Activated CD4-positive, alpha-beta T cell treated with anti-CD3 and anti-CD28 coated beads, Interleukin-10, Interleukin-2, amounts not matched to agents 100 ng/mL and 50 ng/mL, durations not matched to agents 16 hours and 8 hours (primary cell): ENCODE measurements at places on chromosomes 16 and 17.

GRCh38 chr17:50560931-50561745, 623 bp downstream of the CACNA1G start:
- no peak for DNase-seq

DNA sequence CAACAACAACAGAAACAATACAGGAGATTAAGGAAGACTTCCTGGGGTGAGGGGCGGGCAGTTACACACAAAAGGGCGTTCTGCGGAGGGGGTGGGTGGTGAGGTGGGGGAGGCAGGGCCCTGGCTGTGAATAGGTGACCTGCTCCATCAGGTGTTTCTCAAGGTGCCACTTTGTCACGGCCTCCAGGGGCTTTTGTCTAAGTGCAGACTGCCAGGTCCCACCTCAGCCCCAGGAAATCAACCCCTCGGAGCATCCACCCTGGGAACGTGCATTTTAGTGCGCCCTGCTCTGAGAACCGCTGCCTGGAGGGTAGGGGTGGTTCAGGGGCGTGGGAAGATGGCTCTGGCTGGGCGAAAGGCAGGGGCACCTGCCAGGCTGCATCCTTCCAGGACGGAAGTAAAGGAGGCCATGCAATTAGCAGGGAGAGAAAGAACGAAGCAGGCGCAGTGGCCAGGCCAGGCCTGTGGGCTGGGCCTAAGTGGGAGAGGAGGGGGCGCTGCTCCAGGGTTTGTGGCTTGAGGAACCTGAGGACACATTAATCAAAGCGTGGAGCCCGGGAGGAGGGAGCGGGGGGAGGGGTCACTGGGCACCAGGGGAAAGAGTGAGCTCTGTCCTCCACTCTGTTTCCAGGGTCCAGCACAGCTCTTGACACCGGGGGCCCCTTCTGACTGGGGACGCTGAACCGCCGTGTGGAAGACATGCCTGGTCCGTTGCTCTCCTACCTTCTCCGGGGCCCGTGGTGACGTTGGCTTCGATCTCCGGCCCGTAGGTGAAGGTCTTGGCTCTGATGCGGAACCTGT, 49.4 kb upstream of the CDC42EP4 start:
- no peak for DNase-seq

- no peak for DNase-seq
Measured at GRCh38 chr17:4872786-4873185, 26.6 kb upstream of the C17orf107 start.

DNA sequence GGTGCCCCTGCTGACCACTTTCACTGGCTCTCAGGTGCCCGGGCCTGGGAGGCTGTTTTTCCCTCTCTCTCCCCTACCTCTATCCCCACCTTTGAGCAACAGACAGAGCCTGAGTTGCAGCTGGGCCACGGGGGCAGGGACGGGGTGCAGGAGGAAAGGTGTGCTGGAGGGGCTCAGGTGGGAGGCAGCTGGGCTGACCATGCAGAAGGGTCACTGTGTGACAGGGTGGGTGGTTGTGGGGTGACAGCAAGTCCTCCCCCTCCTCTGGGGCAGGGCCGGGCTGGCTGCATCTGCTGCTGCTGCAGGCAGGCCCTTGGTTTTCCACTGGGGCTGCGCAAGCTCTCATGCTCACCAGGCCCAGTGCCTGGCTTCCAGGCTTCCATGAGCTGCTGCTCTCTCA, 6.6 kb downstream of the ZNF319 start:
- DNase-seq, result no peak

DNA sequence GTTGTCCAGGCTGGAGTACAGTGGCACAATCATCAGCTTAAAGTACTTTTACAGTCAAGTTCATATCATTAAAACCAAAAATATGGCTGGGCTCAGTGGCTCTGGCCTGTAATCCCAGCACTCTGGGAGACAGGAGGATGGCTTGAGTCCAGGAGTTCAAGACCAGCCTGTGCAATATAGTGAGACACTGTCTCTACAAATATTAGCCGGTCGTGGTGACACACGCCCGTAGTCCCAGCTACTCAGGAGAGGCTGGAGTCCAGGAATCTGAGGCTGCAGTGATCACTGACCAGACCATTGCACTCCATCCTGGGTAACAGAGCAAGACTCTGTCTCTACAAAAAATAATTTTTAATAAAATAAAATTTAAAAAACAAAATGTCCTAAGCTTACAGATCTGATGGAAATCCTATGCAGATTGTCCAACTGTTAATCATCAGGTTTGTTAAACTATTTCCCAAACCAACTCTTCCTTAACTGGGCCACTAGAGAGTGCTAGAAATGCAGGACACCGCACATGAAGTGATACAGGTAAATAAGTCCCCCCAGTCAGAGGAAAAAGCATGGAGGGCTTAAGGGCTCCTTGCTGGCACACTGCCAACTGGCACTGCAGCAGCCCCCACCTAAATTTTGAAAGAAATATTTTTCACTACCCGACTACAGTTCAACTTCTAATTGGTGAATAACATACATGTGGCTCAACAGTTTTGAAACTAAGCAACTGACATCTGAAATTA, 2.8 kb downstream of the USP22 start:
- peak; percentile 57 for DNase-seq

DNA sequence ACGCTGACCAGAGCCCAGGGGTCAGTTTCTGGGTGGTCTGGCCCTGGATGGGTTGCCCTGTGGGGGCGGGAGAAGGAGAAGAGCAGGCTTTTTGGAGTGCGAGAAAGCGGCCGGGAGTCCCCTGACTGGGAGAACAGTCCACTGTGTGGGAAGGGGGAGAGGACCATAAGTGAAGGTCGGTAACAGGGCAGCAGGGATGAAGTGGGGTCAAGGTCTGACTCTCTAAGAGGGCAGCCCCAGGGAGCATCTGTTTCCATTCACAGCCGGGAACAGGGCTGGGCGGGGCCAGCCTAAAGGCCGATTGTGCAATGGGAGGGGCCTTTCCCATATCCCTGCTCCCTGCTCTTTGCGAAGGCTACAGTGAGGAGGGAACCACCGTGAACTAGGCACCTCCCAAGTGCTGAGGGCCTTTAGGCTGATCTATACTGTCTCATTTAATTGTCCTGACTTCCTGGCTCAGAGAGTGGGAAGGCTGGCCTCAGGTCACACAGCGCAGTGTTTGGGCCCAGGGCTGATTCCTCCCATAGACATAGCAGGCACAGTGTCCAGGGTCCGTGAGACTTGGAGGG, 10.4 kb upstream of the WFDC1 start:
- DNase-seq, result no peak

GRCh38 chr16:69033151-69033949, 72.1 kb upstream of the HAS3 start:
- no peak for DNase-seq

- DNase-seq, result peak; percentile 16
Measured at GRCh38 chr17:42647778-42648177, 11.3 kb upstream of the TUBG2 start.

DNA sequence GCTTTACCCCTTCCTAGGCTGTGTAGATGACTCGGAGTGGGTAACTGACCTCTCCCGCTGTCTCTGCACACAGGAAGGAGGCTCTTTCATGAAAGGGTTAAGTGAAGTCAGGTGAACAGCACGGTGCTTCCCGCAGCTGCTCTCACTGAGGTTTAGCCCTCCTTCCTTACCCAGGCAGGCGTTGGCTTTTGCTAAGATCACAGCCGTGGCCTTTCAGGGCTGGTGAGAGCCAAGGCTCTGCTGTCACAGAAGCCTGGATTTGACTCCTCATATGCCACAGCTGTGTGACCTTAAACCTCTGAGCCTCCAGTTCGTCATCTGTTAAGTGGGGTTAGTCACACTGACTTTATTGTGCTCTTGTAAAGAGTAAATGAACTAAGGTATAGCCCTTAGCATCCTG, 90.9 kb upstream of the PLCG2 start:
- DNase-seq, result no peak

- no peak for DNase-seq
Measured at GRCh38 chr17:58046239-58047094, 36.8 kb upstream of the DYNLL2 start.

DNA sequence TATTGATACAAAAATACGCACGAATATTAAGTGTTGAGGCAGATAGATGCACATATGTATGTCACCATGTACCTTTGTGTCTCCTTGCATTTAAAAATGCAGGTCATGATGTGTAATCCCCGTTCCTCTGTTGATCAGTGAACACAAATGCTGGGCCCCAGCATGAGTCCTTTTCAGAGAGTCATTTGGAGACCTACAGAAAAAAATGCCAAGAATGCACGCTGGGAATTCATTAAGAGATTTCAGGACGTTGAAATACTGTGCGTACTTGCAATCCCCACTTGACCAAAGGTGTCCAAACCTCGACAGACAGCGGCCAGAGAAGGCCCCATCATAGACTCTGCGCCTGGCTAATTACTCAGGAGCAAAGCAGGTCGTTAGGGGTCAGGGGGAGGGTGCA, 496.0 kb downstream of the MAF start:
- DNase-seq, result no peak

GRCh38 chr17:48393283-48393682, 36.7 kb downstream of the SKAP1 start:
- DNase-seq, result no peak

GRCh38 chr17:63500543-63501390, 22.4 kb upstream of the KCNH6 start:
- no peak for DNase-seq

DNA sequence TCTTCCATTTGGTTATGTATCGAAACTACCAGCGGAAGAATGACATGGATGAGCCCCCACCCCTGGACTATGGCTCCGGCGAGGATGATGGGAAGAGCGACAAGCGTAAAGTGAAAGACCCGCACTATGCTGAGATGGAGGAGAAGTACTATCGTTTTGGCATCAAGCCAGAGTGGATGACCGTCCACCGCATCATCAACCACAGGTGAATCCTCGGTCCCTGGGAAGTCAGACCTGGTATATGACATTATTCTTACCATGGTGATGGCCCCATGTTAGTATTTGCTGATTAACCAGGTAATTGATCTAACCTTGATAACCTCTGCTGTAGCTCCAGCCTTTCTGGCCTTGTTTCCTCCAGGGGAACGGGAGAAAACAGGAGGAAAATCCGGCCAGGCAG, 8.5 kb downstream of the CHD3 start:
- no peak for DNase-seq

- DNase-seq, result peak; percentile 30
Measured at GRCh38 chr17:50129728-50130558, at the start of gene SAMD14. TSS of gene SAMD14 (minus strand) at chr17:50130160. CDS start at chr17:50124959, 5,201 bp downstream.

DNA sequence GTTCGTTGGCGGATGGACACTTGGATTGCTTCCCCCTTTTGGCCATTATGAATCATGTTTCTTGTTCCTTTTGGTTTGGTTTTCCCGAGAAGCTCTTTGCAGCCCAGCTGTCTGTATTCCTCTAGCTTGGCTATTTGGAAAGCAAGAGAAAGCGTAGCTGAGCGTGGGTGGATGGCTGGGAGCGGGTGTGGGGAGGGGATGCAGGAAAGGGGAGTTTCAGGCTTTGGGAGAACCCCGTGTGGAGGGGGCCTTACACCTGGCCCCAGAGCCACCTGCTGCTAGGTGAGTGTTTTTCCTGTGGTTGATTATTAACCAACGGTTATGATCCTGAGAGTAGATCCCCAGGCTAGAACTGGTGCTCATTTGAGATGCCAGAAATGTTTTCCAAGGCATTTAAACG, 103.7 kb downstream of the RAP1GAP2 start:
- no peak for DNase-seq

GRCh38 chr17:49603720-49604119, 28.0 kb downstream of the NXPH3 start:
- no peak for DNase-seq

DNA sequence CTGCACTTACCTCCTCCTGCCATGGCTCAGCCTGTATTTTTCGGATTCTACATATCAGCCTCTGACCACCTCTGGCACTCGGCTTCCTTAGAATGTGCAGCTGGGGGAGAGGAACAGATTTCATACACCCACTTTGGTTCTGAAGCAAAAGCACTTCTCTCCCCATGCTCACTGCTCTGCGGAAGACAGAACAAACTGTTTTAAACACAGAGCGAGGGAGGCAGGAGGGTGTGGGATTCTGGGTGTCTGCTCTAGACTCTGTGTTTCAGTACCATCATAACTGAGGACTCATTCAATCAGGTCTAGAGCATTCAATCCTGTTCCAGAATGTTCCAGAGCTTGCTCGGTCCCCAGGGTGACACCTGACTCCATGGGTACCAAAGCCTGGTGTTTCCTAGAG, 239.1 kb downstream of the GRIN2A start:
- DNase-seq, result no peak

DNA sequence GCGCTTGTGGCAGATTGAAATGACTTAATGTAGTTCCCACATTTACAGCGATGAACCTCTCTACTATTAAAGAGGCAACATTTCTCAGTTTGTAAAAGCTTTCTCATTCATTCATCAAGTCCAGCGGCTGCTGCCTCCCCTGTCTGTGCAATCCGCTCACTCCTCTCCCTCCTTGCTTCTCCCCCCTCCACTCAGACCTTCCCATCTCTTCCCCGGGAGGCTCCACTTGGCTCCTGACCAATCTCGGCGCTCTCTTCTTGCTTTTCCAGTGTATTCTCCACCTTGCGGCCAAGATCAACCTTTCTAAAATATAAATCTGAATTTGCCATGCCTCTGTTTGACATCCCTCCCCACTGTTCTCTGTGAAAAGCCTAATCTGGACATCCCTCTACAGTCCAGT, 117.5 kb downstream of the ASIC2 start:
- no peak for DNase-seq

DNA sequence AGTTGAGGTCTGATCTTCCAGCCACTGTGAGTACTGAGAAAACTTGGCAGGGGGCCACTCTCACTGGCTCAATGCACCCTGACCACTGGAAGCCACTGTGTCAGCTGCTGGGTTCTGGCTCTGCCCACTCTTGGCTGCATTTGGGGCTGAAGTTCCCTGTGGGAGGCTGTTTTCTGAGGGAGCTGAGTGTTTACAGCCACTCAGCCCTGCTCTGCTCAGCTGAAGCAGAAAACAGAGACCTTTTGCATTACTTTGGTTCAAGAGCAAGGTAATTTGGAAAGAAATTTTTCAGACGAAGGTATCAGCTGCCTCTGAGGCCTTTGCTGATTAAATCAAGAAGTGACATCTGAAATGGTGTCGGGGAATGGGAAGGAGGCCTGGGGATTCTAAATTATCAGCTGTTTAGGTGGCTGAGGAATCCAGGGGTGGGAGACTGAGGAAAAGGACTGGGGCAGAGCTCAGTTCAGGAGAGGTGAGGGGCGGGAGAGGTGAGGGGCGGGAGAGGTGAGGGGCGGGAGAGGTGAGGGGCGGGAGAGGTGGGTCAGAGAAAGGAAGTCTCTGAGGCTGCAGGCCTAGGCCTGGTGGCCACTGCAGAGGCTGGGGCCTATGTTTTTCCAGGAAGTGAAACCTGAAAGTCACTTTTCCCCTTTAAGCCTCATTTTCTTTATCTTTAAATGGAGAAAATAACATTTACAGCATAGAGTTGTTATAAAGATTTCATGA, at the start of gene ACSM5:
Gene ACSM5, plus strand, starts transcription at position 137 of the 723 bp plus-strand sequence. CDS start 1,951 bp downstream, outside the sequence.
- no peak for DNase-seq

GRCh38 chr16:8721336-8722024, 47.1 kb downstream of the ABAT start:
- no peak for DNase-seq

- no peak for DNase-seq
Measured at GRCh38 chr16:48444574-48444973, 59.4 kb upstream of the SIAH1 start.

GRCh38 chr16:14523632-14524031, 106.4 kb downstream of the PARN start:
- DNase-seq, result no peak

- DNase-seq, result no peak
Measured at GRCh38 chr16:65745201-65745708, 621.2 kb upstream of the CDH5 start.
